ENCODE measurements at places on chromosomes 7 and 10.

DNA sequence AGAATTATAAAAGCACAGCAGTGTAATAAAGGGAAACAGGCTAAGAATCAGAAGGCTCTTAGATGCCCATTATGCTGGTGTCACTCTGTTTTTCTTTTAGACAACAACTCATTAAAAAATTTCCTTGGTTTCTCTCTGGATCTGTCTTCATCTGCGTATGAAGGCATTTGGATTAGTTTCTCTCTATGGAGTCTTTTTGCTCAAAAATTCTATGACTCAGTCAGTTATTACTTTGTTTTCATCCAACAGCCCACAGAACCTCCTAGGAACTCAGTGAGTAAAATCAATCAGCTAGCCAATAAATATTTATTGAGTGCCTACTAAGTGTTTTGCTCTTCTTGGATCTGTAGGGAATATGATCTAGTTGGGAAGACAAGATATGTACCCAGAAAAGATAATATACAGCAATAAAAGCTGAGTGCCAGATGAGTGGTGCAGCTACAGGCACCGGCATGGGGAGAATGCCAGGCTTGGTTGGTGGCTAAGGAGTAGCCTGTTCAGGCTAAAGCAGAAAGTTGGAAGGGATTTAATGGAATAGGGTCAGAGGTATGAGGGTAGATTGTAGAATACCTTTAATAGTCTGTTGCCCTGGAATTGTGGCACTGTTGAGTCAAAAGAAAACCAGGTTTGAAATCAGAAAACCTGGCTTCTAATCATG is 156.2 kb downstream of the LRRC4 start:
- DNase-seq = no peak

DNA sequence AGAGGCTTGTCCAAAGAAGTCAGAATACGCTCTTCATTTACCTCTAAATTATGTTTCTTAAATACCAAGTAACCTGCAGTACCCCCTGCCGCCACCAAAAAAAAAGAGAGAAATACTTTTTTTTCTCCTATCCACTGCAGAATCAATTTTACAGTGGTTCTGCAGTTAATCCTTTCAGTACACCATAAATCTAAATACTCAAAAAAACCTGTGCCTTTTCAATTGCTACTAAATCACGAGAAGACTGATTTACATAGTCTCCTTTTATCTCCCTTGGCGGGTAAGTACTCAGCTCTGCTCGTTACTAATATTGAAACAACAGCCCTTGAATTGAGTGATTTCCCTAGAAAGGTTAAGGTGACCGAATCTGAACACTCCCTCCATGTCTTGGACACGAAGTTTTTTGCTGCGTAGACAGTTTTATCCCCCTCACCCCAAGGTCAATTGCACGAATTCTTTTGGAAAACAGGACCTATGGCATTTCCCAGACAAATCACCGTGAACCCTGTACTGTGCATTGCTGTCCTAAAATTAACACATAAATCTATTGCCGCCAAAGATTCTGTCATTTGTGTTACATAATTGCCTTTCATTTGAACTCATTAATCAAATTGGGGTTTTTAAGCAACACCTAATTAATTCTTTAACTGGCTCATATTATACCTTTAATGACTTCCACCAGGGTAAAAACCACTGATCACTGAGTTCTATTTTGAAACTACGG is 512 bp upstream of the VIM start:
- DNase-seq = peak; percentile 71

DNA sequence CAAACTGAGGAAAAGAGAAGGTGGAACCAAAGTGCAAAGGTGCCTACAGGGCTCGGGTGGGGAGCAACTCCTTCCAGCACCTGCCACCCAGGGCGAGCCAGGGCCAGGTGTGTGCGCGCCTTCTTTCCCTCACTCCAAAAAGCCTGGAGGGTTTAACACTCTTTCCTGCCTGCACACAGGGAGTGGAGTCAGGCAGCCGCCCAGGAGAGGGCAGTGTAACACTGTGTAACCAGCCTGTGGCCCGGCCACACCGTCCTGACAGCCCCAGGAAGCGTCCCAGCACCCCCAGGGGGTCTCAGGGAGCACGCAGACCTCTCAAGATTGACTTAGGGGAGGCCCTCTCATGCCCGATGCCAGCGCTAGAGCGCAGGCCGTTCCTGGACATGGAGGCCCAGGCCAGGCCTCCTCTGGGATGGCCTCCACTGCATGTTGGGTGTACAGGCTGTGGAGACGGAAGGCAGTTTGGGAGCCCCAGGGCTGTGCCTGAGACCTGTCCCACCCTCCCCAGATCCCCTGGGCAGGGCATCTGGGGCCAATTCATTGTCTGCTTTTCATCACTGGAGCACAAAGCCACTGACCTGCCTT is 13.4 kb downstream of the BRI3 start:
- DNase-seq = no peak

DNA sequence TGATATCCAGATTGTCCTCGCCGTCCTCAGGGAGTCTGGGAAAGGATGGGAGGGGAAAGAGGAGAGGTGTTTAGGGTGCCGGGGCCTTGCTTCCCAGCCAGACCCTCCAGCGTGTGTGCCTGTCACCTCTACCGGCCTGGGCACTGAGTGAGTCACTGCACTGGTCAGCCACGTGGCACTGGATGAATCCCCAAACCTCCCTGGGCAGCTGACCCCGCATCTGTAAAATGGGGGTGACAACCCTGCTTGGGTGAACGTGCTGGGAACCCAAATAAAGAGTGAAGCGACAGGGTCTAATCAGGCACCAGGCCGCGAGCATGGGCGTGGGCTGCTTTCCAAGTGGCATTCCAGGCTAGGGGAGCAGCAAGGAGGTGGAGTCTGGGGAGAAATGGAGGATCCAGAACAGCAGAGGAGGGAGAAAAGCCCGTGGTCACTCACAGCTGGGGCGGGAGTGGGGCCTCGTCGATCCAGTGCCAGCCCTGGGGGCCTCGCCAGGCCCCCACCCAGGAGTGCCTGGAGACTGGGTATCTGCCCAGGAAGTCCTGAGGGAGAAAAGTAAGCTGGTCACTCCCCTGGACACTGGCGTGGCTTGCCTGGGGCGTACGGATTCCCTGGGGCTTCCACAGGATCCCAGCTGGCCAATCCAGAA is 29.7 kb downstream of the KLRG2 start:
- no peak for DNase-seq

DNA sequence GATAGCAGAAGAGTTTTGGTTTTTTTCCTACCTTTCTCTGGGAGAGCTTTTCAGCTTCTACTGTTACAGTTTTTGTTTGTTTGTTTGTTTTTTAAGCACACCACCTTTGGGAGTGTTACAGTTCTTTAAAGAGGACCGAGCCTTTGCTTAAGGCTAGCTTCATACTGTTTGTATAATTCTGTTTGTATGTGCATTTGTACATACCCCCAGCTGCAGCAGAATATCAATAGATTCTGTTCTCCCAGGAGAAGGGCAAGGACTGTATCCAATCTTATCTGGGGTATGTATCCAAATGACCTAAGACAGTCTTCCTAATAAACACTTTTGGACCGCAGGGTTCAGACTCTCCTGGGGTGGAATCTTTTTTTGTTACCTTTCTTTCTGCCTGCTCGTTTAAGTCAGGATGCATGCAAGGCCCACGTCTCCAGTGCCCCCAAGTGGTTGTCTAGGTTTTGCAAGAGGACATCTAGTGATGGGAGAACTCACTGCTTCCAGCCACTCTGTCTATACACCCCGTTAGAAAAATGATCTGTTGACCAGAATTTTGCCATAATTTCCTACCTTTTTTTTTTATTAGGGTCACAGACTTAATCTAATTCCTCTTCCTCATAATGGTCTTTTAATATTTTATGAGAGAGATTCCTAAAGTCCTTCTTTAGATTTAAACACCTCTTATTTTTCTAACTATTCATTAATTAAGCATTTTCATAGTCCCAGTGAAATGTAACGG is 23.9 kb downstream of the NRF1 start:
- DNase-seq = peak; percentile 77

- DNase-seq = no peak
These were observed 37.1 kb upstream of the CUX1 start for GRCh38 chr7:101780281-101780680.

DNA sequence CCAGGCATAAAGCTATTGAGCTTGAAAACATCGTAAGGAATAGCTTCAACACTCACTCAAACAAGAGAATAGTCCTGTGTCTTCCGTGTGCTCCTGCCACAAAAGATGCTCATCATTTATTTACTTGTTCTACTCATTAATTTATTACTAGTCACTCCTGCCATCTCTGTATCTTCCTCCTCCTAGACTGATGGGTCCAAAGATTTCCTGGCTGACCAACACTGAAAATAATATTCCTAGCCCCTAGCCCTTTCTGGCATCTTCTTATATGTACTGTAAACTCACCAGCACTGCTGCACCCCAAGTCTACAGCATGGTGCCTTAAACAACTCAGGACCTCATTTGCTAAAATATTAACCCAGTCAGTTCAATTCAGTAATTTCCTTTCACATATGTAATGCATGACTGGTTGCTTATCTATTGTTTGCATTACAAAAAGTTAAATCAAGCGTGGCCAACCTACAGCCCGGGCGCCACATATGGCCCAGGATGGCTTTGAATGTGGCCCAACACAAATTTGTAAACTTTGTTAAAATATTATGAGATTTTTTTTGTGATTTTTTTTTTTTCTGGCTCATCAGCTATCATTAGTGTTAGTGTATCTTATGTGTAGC is 86.7 kb upstream of the GSDME start:
- no peak for DNase-seq

- DNase-seq = no peak
These were observed 2.0 kb upstream of the NRAP start for GRCh38 chr10:113665806-113666354.

DNA sequence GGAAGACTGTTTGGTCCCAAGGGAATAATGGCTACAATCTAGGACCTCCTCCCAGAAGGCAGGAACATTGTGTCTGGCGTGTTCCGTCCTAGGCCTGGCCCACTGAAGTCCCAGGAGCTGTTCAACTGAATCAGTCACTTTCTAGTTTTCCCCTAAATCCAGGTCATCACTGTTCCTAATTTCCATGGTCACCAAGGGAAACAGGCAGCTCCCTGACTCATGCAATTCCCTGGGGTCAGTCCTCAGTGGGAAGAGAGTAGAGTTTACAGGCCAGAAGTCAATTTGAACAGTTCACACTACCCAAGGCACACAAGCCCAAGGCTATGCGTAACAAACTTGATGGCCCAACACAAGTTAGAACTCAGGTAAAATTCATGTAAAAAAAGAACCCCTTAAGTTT is 44.0 kb downstream of the CREB3L2 start:
- no peak for DNase-seq

DNA sequence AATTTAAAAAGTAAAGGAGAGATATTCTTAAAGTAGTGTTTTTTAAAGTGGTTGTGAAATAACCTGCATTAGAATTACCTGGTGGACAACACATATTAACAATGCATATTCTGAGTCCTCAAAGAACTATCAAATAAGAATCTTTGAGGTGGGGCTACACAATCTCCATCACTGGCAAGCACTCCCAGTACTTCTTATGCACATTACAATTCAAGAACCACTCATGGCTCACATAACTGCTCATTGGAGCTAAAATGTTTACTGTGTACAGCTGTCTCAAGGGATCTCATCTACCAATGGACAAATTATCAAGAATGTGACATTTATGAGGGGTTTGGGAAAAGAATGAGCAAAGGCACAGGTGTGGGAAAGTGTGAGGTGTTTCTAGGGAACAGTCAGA is 692.0 kb downstream of the PHTF2 start:
- DNase-seq = no peak

DNA sequence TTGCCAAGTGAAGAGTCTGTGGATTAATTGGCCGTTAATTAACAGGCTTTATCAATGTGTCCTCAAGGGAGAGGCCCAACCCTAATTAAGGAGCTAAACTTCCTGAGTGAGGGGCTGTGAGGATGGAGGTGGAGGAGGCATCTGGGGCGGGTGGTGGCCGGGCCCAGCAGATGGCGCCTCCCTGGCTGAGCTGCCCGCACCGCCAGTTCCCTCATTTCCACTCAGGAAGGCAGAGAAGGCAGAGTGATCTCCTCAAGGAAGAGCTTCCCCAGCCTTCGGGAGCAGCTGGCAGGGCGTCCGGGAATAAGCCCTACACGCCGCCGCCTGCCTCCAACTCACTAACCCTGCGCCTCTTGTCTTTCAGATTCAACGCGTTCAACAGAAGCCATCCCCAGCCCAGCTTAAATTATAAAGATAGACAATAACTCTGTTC is 112.2 kb downstream of the CYTH3 start:
- no peak for DNase-seq

DNA sequence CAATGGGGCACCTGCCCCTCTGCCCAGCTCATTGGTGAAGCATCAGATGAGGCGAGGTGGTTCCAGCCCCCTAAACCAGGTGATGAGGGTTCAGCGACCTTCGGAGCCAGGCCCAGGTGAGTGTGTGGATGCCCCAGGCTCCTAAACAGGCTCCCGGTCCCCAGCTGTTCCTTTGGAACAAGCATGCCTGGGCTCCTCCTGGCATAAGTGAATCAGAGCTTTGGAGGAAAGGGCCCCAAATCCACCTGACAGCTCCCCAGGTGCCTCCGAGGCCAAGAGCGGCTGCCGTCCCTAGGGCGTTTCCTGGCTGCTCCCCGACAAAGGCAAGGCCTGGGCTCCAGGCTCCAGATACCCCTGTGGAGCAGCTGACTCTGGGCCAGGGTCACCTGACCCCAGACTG is 61.3 kb downstream of the YKT6 start:
- no peak for DNase-seq

- no peak for DNase-seq
These were observed 472.0 kb upstream of the AKR1E2 start for GRCh38 chr10:4353964-4354363.

GRCh38 chr10:89576696-89577095 is 41.3 kb upstream of the SLC16A12 start:
- DNase-seq = no peak

- no peak for DNase-seq
These were observed 359.1 kb downstream of the GLRX3 start for GRCh38 chr10:130495116-130495862.

DNA sequence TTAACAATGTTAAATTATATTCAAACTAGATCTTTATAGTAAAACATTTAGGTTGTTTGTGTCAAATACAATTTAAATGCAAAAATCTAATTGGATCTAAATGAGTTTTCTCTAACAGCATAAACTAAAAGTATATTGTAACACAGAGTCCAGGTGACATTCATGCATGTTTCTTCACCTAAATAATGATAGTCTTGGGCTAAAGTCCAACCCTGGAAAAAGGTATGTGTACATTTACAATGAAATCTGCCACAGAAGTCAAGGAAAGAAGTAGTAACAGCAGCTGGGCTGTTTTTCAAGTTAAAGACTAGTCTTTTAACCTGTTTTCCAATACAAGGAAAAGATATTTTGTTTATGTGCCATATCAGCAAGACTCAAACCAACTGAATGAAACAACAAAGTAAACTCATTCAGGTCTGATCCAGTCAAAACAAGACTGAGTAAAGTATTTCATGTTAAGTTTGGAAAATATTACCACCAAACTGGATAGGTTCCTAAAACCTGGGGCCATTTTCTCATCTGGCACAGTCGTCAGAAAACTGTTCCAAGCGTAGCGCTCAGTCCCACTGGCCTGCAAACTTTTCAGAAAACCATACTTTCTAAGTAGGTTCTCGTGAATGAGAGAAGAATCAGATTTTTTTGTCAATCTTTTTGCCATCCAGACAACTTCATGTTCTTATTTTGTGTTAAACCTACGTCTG is 349.2 kb downstream of the HGF start:
- no peak for DNase-seq

Data from activated CD8-positive, alpha-beta memory T cell treated with anti-CD3 and anti-CD28 coated beads for 24 hours (primary cell).